Endothelial cell (in vitro differentiated cells): ENCODE measurements at places on chromosomes 2 and 18.

DNA sequence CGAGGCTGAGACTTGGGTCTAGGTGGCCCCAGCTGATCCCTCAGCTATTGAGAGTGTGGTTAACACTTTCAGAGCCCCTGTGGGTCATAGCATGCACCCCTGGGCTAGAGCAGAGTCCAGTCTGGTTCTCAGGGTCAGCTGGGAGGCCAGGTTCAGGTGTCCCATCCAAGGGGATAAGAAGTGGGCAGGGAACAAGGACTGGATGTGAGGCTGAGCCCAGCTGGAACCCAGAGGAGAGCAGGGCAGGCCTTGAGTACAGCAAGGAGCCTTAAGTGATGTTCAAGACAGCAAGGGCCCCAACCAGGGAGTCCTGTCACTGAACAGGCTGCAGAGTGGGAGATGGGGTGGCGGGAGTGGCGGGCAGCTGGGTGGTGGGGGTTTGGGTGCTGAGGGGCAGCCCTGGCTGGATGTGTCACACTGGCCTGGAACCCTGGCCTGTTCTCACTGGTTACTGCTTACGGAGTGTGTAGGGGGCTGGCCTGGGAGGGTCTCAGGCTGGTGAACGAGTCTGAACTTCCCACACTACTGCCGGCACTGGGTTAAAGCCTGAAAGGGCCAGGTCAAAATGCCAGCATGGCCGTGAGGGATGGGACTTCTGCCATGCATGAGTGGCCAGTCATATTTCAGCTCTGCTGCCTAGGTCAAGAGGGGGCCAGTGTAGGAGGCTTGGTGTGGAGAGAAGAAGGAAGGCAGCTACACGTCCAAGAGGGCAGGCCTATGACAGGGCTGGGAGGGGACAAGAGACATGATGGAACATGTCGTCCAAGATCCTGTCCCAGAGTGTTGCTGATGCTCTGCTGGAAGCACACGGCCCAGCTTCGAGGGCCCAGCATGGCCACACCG is 13.6 kb downstream of the TMEM185B start:
- DNase-seq: no peak

DNA sequence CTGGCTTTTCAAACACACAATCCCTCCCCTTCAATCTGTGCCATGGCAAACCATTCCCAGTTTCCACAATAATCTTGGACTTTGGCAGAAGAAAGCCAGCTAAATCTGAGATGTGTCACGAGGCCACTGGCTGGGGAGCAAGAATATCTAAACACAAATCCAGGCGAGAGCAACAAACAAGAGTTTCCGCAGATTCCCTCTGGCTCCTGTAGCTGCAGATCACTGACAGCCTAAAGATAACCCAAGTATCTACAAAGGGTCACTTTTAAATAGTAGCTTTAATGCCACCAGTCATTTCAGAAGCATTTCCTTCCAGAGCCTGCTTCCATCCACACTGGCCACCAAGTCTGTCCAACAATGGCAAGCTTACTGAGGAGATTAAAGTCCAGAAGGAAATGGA is 86.9 kb downstream of the ACVR1 start:
- no peak for DNase-seq

DNA sequence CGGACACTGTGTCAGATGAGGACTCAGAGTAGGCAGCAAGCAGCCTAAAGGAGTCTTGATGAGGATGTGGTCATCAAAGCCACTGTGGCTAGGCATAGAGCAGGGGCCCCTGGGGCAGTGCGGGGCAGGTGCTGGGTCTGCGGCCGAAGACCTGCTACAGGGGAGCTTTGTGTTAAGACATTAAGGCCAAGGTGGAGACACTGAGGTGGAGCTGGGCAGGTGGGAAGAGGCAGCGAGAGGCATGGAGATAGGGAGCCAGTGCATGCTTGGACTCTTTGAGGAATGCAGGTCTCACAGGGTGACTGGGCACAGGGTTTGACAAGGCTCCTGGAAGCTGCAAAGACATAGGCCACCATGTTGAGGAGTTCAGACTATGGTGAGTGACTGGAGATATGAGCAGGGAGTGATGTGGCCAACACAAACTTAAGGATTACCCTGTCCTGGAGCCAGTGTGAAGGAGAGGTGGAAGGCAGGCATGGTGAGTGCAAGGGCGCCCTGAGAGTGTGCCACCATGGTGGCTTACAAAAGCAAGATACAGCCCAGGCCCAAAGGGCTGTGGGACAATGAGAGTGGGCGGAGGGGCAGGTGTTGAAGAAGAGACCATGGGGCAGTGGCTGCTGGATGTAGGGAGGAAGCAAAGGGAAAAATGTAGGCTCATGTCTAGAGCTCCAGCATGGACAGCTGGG is 450.9 kb upstream of the HS6ST1 start:
- DNase-seq: no peak

- no peak for DNase-seq
These were observed 115.8 kb upstream of the PDE1A start for GRCh38 chr2:182542501-182543258.

DNA sequence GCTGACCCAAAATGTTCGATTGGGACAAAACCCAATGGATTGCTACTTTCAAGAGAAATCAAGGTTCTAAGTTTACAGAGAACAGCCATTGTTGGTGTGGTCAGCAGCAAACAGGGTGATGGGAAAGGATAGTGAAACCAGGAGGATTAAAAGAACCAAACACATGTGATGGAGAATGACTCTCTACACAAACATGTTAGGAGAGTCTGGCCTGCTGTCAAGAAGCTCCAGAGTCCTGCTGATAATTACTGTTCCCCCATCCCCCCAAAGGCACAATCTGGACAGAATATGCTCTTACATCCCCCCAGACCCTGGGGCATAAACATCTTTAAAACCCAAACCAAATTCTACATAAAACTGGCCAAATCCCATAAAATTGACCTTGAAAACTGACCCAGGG is 32.0 kb upstream of the ACYP2 start:
- no peak for DNase-seq

- peak; percentile 62 for DNase-seq
These were observed 336.4 kb upstream of the FSHR start for GRCh38 chr2:49490710-49491109.

GRCh38 chr2:144162652-144163051 is 357.3 kb downstream of the ZEB2 start:
- DNase-seq: peak; percentile 18

GRCh38 chr2:7625392-7626138 is 708.4 kb downstream of the RNF144A start:
- no peak for DNase-seq

- DNase-seq: no peak
These were observed 213.9 kb downstream of the NDUFA10 start for GRCh38 chr2:239811111-239811781.

- DNase-seq: peak; percentile 35
These were observed 95.9 kb upstream of the LCLAT1 start for GRCh38 chr2:30351116-30351515.

DNA sequence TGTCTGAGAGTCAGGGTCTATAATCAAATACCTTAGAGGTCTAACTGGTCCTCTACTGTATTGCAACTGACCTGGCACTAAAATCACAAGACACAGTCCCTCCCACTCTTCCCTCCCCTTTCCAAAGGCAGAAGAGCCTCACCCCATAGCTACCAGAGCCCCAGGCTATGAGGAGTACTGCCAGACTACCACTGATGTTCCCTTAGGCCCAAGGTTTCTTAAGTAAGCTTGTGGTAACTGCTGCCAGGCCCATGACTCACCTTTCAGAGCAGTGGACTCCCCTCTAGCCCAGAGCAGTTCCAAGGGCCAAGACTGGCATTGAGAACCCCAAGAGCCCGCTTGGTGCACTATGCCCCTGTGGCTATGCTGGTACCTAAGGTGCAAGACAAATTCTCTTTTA is 1193.4 kb downstream of the DSC3 start:
- no peak for DNase-seq

GRCh38 chr2:233285921-233286320 is 21.7 kb upstream of the SAG start:
- no peak for DNase-seq

GRCh38 chr2:128357506-128358370 is 39.1 kb upstream of the HS6ST1 start:
- DNase-seq: no peak

DNA sequence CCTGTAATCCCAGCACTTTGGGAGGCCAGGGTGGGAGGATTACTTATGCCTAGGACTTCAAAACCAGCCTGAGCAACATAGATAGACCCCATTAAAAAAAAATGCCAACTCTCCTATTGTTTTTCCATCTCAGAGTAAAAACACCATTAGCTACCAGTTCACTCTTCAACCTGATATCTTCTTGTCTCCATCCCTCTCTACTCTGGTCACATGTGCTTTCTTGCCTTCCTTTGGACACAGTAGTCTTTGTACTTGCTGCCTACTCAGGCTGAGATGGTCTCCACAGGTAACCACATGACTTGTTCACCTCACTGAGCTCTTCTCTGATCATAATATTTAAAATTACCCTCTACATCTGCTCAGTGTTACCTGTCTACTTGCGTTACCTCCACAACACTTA is 5.0 kb downstream of the MALT1 start:
- no peak for DNase-seq

GRCh38 chr18:62206593-62206992 is 19.5 kb downstream of the RELCH start:
- DNase-seq: no peak

DNA sequence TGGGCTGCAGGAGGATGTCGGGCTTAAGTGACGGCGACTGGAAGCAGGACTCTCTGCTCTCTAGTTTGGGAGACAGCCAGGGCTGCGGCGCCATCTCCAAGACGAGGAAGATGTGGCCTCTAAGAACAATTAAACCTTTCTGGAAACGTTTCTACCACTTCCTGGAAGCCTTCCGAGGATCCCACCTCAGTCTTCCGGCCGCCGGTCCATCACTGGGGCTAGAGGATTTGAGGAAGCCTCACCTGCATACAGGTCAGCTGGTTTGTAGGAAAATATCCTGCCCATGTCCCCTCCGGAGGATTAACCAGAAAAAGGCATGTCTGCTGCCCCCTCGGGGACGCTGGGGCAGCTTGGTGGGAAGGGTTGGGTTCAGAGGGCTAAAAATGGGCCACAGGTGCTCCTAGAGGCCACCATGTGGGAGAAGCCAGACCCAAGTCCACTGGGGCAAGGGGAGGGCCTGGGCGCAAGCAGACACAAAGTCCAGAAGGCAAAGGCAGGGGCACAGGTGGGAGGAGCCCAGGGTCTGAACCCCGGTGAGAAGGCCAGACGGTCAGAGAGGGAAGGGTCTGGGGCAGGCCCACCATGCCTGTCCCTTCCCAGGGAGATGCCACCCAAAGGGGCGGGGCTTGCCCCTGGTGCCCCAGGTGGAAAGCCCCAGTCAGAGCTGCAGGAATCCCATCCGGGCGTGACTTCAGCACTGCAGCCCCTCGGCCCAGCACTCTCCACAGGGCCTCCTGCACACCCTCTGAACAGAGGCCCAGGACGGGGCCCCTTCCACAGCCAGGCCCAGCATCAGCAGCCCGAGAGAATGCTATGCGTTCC is 82.2 kb upstream of the ID2 start:
- DNase-seq: no peak

- DNase-seq: no peak
These were observed 192.6 kb upstream of the TCF4 start for GRCh38 chr18:55780586-55781071.

DNA sequence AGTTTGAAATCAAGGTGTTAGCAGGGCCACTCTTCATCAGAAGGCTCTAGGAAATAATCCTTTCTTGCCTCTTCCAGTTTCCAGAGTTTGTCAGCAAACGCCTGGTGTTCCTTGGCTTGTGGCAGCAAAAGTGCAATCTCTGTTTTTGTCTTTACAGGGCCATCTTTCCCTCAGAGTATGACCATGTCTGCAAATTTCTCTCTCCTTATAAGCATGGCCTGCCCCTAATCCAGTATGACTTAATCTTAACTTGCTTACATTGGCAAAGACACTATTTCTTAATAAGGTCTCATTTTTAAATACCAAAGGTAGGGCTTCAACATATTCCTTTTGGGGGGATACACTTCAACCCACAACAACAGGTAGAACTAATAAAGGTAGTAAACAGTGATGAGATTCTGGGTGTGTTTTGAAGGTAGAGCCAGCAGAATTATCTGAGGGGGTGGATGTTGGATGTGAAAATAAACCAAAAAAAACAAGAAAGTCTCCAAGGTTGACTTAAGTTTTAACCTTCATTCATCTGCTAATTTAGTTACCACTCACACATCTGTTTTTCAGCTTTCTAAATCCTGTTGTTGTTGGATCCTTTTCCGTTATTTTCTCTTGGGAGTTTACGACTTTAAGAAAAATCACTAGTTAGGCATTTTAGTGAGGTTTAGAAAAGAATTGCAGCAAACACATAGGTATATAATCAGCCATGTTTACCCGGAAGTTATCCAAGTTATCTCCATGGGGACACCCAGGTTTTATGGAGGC is 234.4 kb upstream of the FIGN start:
- DNase-seq: no peak
